Sigmoid colon (tissue), 7 donors: ENCODE measurements at places on chromosomes 2 and 18.
A peak's percentile ranks its signal among the peaks of the same experiment; 100 is the strongest.

DNA sequence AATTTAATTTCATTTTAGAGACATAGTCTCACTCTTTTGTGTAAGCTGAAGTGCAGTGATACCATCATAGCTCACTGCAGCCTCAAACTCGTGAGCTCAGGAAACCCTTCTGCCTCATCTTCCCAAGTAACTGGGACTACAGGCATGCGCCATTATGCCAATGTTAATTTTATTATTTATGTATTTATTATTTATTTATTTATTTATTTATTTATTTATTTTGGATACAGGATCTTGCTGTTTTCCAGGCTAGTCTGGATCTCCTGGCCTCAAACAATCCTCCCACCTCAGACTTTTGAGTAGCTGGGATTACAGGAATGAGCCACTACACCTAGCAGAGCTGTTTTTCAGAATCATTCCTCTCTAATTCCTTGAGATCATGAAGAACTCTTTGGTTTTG, 99.9 kb downstream of the ASXL3 start:
- DNase-seq, result no peak

DNA sequence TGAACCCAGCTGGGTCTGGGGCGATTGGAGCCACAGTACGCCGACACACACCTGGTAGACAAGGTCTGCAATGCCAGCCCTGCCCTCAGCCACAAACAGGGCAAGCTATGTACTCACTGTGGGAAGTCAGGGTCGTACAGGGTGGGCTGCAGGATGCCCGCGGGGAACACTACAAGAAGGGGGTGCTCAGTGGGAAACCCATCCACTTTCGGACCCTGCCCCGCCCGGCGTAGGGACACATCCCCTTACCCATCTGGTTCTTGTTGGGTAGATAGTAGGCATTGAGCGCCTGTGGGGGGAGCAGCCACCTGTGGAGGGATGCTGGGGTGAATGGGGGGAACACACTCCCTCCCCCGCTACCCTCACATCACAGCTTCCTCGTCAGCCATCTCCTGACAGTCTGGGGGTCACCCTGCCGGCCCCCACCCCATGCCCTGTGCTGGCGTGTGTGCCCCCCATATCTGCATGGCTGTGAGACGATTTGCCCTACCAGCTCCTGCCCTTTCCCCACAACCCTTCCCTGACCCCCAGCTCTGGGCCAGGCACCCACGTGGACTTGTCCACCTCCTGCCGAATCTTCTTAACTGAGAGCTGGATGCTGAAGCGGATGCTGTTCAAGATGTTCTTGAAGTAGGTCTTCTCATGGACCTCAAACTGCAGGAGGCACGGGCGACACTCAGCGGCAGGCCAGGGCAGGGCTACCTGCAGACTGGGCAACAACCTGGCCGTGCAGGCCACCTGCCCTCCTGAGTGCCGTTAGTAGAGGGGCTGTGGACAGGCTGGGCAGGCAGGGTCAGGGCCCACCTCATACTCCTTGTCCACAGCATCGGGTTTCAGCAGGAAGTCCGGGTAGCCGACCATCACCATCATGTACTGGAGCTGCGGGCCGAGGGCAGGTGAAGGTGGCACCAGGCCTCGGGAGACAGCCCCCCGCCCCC, 5.1 kb downstream of the ECEL1 start:
- peak; percentile 62 for DNase-seq

- no peak for DNase-seq
Observed at GRCh38 chr18:27263369-27263768, 78.3 kb upstream of the CHST9 start.

DNA sequence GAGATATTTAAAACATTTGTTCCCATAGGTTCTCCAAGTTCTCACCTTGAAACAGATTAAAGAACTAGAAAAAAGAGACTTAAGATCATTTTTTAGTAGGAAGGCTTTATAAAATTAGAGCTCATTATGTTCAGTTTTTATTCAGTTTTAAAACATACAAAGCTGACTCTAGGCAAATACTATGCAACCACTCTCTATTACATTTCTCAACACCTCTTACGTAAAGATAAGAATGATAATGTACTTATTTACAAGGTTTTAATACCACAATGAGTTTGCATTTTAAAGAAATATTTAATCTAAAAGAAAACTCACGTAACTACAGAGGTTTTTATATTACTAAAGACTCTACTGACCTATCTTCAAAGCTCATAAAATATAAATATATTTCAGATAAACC, 68.8 kb downstream of the TMEM131 start:
- no peak for DNase-seq

DNA sequence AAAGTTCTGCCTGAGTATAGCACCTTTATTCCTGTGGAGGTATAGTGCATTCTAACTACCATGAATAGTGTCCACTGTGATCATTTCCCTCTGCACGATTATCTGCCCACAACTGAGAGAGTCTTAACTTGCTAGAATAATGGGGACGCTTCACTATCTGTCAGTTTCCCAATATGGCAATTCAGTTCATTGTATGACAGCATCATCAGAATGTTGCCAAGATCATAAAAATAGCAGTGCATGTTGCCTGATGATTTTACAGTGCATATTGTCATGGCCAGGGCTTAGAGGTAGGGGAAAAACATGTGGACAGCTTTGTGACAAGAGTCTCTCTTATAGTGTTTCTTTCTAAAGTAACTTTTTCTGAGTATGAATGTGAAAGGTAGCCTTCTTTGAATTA, 6.1 kb downstream of the RASGRP3 start:
- DNase-seq, result no peak

- no peak for DNase-seq
Observed at GRCh38 chr2:234378440-234378839, 118.4 kb downstream of the ARL4C start.

DNA sequence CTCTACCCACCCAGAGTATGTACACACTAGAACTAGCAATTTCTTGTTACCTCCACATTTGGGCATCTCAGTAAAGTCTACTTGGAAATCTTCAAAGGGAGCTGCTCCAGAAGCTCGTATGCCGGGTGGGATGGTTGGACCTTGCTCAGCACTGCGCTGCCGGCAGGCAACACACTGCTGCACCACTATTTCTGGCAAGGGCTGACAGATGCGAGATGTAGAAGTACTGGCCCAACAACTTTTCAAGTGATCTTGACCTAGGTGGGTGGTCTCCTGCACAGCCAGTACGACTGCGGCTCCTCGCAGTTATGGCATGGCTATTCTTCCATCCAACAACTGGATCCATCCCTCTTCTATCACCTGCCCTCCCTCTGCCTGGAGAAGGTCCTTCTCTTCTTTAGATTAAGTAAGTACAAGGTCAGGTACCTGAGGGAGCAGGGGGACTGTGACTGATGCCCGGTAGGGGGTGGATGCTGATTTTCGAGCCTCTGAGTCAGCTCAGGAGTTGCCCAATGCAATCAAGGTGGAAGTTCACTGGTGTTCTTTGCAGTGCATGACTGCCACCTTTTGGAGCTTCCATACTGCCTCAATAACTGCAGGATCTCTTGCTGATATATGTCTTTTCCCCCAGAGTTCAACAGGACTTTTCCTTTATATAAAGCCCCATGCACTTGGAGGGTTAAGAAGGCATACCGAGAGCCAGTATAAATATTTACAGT, 100.4 kb upstream of the SLC1A4 start:
- no peak for DNase-seq

DNA sequence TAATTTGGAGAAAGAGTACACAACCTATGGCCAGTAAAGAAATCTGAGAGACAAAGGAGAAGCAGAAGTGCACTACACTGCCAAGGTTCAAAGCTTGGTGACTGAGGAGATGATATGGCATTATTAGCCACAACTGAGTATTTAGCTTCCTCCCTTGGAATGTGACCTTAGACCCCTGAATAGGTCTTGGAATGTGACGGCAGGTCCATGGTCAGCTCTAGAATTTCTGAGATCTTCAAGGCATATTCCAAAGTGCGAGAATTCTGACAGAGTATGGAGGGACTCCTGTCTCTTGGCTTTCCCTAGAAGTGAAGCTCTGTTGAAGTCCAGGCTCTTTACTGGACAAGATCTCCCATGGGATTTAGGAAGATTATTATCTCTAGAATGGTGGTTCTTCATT, 130.0 kb upstream of the FN1 start:
- DNase-seq, result no peak

- DNase-seq, result no peak
Observed at GRCh38 chr2:16194530-16194929, 254.2 kb downstream of the MYCN start.

DNA sequence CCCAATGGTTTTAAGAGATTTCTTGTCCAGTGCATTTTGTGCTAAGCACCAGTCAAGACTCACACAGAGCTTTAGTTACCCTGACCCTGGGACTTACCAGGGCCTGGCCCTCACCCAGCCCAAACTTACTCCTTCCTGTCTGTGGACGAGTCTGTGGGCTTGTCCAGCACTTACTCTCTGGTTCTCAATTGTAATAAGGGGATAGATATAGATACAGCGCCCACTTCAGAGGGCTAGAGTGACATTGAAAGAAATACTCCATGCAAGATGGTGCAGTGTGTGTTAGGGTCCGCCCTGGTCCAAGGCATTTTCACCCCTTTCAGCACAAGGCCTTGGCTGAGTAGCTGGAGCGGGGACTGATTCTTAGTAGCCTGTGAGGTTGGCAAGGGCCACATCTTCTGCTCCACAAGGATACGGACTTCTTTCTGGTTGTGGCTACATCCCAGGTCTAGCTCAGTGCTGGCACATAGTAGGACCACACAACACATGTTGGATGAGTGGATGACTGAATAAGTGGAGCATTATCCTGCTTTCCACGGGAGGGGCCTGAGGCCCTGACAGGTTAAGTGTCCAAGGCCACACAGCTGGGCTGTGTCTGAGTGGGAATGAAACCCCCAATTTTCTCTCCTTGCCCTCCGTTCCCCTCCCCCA, 3.8 kb upstream of the ARID5A start:
- peak; percentile 66 for DNase-seq

- no peak for DNase-seq
Observed at GRCh38 chr18:26702086-26702485, 153.7 kb upstream of the KCTD1 start.

DNA sequence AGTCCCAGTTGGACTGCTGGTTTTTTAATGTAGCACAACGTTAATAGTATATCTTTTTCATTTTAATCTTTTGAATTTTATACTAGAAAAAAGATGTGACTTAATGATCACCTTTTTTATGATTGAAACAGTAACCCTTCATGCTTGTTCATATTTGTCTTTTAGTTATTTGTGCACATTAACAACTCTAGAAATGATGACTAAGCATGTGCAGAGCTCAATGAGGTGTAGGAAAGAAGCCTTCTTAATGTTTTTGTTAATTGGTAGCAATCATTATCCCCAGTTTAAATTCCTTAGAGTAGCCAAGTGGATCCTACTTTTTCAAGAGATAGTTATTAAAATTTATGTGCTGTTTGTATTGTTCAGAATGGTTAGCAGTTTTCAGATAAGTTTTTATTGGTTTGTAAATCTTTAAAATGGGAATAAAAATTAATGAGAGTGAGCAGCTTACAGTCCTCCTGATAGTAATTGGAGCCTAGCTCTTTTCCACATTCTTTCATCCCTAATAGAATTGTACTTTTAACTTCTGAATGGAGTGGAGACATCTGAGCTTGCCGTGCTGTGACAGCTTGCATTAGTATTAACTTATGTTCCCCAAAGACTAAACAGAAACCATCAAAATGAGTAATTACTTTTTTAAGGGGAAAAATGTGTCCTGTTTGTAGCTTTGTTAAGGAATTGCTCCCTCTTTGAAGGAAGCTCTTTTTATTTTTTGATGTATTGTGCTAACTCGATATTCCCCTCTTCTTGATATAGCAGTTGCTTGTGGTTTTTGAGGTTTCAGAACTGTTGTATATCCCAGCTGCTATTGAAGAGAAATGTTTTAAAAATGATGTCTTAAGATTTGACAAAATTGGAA, 17.3 kb downstream of the PIK3C3 start:
- no peak for DNase-seq

DNA sequence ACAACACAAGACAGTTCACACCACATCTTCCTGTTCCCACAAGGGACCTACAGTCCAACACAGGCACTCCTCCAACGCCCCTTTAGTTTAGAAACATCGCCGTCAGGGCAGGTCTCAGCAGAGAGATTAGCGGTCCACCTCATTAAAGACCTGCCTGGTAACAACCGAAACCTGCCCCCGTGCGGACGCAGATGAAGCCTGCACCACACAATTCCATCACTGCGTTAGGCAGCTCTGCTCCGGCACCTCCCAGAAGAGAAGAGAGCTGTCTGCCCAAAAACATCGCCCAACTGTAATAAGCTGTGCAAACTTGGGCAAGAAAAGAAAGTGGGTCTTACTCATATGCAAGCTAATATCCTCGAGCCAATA, 32.7 kb downstream of the ZNF516 start:
- no peak for DNase-seq

GRCh38 chr2:137182071-137182470, 416.7 kb downstream of the THSD7B start:
- no peak for DNase-seq

DNA sequence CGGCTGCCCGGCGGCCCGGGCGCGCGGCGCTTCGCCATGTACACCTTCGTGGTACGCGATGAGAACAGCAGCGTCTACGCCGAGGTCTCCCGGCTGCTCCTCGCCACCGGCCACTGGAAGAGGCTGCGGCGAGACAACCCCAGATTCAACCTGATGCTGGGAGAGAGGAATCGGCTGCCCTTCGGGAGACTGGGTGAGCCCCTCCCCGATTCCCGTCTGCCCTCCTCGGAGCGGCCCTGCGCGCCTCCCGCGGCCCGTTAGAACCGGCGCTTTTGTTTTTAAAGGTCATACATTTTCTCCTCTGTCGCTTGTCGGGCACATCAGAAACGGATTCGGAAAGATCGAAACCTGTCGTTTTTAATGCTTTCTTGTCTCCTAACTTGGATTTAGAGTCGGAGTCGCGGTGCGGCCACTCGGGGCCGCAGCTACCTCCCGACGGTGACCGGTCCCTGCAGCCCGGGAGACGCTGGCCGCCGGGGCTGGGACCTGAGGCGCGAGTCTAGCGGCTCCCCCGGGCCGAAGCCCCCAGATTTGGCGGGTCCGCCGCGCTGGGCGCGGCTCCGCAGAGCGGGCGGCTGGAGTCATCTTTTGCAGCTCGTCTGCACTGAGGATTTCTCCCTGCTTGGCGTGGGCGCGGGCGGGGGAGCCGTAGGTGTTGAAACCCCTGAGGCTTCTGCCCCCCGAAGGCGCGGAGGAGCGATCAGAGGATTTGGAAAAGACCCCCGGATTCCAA, 519 bp downstream of the TTL start:
- DNase-seq, result peak; percentile 68

DNA sequence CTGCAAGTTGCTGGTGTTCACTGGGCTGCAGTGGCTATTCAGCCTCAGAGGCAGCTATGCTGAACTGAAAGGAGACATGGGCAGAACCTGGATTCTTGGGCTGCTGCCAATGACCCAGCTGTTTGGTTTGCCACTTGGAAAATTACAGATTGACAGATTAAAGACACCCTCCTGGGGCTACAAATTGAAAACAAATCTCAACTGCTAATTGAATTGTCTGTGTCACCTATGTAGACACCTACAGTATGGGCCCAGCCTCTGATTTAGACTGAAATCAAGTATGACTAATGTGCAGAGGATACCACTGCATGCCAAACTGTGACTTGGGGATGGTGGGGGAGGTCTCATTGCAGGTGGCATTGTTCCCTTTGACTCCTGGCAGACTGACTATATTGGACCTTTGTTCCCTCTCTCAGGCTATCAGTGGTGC, 42.8 kb downstream of the ITSN2 start:
- DNase-seq, result no peak
